Natural killer cell (primary cell): ENCODE measurements at places on chromosomes 2 and 18. TPM values are rescaled to one million over a fixed set of nuclear protein-coding genes. Genes with fewer than 3 reads are reported as not detected.

The RAB6D gene
- not detected for total RNA-seq

The TLX2 gene
- total RNA-seq: not detected

The IL1R2 gene
- total RNA-seq: 5.7 TPM

The SP110 gene
- 97.9 TPM for total RNA-seq

The GPAT2 gene
- 2.3 TPM for total RNA-seq

The TMEM200C gene
- total RNA-seq: not detected

The DLGAP1 gene
- not detected for total RNA-seq

The DSEL gene
- total RNA-seq: 0.12 TPM

The COLEC11 gene
- 0.61 TPM for total RNA-seq

The UGT1A8 gene
- not detected for total RNA-seq

The MYO7B gene
- total RNA-seq: 0.14 TPM

The GCG gene
- total RNA-seq: not detected

The UGT1A10 gene
- not detected for total RNA-seq

The VAMP5 gene
- total RNA-seq: 35.0 TPM

The ICA1L gene
- 9.0 TPM for total RNA-seq

GRCh38 chr2:168889635-168890005, 610 bp downstream of the SPC25 start:
- DNase-seq: no peak

- DNase-seq: no peak
Observed at GRCh38 chr2:176813621-176814049, 399.0 kb upstream of the HNRNPA3 start.

DNA sequence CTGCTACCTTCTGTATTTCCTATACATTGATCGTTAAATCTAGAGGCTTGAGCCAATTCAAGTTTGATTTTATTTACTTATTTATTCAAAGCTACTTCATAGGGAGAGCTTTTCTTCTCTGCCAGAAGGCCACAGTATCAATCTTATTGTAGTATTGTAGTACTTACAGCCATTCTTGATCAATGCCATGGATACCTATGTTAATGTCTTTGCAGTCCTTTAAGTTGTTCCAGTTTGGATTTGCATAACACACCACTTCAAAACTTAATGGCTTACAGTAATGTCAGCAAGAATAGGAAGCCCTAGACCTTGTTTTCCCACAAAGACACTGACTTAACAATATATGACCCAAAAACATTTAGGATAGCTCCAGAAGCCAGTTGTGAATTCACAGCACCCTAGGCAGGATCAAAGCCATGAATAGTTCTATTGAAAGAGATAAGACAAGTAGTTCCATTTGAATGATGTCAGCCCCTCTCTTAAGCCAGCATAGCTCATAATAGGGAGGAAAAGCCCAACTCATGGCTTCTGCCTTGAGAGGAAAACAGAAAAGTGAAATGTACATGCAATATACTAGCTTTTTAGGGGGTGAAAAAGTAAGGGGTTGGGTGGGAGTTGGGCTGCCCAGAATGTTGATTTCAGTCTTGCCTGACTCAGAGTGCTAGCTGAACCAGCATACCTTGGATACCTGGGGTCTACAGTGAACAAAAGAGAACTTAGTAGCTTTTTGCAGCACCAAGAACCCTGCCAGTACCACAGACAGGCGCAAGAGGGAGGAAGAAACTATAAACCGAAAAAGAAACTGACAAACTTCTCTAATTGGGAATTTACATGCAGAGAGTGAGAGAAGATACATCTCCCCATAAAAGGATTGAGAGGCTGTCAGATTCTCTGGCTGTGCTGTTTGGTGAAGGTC, 101.4 kb downstream of the CAMKMT start:
- no peak for DNase-seq

- no peak for DNase-seq
Observed at GRCh38 chr2:239724194-239724849, 300.8 kb downstream of the NDUFA10 start.

GRCh38 chr2:25066455-25066854, 24.6 kb downstream of the EFR3B start:
- no peak for DNase-seq

- DNase-seq: no peak
Observed at GRCh38 chr2:25620077-25620476, 53.3 kb downstream of the DTNB start.

- DNase-seq: no peak
Observed at GRCh38 chr18:32582455-32582854, 111.8 kb upstream of the GAREM1 start.

- DNase-seq: no peak
Observed at GRCh38 chr2:237351046-237351445, 62.9 kb downstream of the COL6A3 start.

DNA sequence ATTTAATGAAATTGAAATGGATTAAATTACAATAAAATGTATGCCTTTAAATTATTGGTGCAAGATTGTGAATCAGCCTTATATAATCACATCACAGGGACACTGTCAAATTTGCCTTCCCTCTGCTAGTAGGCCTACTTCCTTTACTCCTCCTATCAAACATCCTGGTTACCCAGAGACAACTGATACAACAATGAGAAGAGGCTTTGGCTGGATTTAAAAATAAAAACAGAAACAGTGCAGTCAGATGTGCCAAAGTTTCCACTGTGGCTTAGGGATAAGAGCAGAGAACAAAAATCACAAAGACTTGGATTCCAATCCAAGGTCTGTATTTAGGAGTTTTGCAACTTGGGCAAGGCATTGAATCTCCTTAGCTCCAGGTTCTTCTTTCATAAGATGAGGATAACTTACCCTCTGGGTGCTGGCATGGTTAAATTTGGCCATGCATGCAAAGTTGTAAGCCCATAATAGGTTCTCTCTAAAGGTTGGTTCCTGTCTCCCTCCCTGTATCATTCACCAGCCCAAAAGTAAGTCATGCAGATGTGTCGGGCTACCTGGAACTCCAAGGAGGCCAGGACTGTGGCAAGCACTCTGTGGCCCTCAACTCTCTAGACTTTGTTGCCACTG, 99.3 kb upstream of the LRATD1 start:
- no peak for DNase-seq

- DNase-seq: no peak
Observed at GRCh38 chr18:12336887-12337286, 28.8 kb downstream of the TUBB6 start.

GRCh38 chr2:64137996-64138395, 6.2 kb downstream of the PELI1 start:
- DNase-seq: no peak

DNA sequence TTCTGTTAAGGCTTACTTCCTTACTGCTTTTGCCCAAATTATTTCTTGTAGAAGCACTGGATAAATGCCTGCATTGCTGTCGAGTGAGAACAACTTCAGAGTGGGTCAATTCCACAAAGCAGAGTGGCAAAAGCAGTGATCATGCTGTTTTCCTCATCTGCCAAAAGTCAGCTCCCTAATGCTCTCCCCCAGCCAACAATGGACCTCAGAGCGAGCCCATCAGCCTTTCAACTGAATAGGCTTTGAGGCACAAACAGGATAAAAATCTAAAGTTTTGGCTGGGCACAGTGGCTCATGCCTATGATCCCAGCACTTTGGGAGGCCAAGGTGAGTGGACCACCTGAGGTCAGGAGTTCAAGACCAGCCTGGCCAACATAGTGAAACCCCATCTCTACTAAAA, 222.7 kb downstream of the TCF4 start:
- no peak for DNase-seq

DNA sequence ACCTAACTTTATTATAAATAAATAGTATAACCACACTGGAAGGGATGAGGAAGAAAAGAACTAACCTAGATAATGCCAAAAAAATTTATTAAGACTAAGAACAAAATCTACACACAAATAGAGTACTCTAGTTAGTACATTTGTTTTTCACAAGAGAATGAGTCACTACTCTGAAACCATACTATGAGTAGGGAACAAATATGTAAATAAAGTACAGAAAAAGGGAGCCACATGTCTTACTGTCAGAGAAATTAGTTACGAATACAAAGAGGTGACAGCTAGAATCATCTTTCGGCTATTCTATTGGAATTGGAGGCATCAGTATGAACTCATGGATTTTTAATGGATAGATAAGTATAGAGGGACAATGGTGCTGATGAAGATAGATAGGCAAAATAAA, 150.5 kb downstream of the COPS8 start:
- no peak for DNase-seq

- DNase-seq: no peak
Observed at GRCh38 chr2:84894758-84895520, 10.5 kb upstream of the TMSB10 start.

- no peak for DNase-seq
Observed at GRCh38 chr18:70183441-70183840, 22.0 kb downstream of the RTTN start.

DNA sequence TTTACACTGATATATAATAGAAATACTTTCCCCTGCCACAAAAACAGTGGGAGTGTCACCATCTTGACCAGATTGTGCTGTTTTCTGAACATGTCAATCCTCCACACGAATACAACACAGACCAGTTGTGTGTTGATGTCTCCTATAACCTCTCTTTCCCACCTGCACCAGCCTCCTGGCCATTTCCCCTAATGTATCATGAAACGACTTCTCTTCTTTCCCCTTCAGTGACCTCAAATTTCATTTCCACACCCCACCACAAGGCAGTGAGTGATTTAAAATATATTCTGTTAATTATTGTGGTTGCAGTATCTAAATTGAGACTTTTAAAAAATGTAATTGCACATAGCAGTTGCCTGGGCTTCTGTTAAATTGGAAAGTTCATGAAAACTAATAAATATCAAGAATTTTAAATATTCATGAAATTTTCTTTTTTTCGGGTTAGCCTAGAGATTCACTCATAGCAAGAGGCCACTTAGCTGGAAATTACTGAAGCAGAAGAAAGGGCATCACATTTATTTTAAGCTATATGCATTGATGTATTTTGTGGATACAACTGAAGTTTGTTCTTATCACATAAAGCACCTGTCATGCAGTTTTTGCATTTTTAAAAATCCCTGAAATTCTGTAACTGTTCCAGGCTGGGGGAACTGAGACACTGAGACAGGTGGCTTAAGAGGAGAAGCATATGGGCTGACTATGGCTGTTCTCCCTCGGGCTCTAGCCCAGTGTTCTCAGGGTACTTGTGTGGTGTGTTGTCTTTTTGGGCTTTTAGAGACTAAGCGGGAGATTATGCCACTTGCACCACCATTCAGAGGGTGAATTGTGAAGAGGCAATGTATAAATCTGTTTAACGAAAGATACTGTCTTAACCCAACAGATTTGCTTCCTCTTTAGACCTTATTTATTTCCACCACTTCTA, 15.9 kb downstream of the FAM171B start:
- DNase-seq: no peak

- no peak for DNase-seq
Observed at GRCh38 chr2:207265869-207266268, 100.1 kb upstream of the KLF7 start.

GRCh38 chr2:182962641-182963040, 75.6 kb downstream of the NCKAP1 start:
- DNase-seq: no peak

DNA sequence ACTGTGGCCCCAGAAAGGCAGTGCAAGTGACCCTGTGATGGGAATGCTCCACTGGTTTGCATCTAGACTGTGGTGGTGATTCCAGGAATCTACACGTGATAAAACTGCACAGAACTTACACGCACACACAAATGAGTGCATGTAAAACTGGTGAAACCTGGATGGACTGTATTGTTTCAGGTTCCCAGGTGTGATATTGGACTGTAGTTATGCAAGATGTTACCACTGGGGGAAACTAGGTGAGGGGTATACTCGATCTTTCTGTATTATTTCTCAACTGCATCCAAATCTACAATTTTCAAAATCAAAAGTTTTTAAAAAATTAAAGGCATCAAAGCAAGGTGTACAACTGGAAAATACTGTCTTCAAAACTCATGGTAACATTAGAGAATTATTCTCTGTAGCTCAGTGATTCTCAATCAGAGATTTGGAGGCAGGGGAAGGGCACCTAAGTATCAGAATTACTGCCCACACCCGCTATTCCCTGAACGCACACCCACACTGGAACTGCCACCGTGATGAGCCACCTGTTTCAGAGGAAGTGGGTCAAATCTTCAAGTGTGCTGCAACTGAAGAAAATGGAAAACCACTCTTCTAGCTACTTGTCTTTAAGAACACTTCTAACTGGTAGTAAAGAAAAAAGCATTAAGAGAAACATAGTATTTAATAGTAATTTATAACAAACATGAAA, 26.7 kb downstream of the PTPN2 start:
- no peak for DNase-seq

GRCh38 chr2:46306988-46307655, 9.9 kb downstream of the EPAS1 start:
- no peak for DNase-seq

GRCh38 chr2:144567745-144568144, 47.8 kb upstream of the ZEB2 start:
- DNase-seq: no peak

DNA sequence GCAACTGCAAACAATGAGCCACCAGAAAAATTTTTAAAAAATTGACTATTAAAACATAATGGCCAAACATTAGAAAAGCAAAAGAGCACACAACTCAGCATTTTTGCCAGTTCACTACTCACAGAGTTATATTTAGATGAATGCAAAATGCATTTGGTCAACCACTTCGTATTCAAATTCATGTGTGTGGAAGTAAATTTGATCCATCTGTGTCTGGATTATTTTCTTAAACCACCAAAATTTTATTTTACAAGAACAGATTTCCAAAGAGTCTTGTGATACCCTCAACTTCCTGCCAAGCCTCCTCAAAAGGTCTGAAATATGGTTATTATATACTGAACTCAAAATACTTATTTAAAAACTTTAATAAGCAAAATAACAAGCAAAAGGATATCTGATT, 57.4 kb downstream of the PPP1R1C start:
- no peak for DNase-seq

DNA sequence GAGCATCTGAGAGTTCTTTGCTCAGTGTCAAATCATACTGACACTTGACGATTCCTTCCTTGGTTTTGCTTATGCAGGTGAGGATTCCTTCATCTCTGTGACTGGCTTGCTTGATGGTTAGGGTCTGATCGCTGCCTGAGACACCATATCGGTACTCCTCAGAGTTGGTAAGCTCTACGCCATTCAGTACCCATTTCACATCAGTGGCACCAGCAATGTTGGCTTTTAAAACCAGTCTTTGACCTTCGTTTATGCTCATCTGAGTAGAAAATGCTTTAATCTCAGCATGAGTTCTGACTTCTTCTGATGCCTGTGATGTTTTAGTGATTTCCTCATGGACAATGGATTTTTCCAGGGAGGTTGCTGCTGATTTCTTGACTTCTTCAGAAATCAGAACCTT, 48.4 kb downstream of the PLEKHA3 start:
- DNase-seq: no peak

DNA sequence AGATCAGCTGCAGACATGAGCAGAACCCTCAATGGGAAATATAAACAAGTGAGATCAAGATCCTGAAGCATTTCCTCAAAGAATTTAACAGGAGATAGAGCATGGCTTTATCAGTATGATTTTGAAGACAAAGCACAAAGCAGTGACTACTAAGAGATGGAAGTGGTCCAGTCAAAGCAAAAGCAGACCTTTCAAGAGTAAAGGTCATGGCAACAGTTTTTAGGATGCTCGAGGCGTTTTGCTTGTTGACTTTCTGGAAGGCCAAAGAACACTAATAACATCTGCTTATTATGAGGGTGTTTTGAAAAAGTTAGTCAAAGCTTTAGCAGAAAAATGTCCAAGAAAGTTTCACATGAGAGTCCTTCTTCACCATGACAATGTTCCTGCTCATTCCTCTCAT, 128.5 kb downstream of the KCNE4 start:
- no peak for DNase-seq

GRCh38 chr2:191150230-191150599, 579 bp downstream of the STAT4 start:
- DNase-seq: no peak

GRCh38 chr18:48958951-48959350, 8.2 kb upstream of the SMAD7 start:
- no peak for DNase-seq
